ENCODE measurements at places on chromosomes 1 and 21. TPM values are rescaled to one million over a fixed set of nuclear protein-coding genes. Genes with fewer than 3 reads are reported as not detected.

GRCh38 chr1:179251675-179252074 lies 22.2 kb upstream of the ABL2 start:
- DNase-seq, result no peak

DNA sequence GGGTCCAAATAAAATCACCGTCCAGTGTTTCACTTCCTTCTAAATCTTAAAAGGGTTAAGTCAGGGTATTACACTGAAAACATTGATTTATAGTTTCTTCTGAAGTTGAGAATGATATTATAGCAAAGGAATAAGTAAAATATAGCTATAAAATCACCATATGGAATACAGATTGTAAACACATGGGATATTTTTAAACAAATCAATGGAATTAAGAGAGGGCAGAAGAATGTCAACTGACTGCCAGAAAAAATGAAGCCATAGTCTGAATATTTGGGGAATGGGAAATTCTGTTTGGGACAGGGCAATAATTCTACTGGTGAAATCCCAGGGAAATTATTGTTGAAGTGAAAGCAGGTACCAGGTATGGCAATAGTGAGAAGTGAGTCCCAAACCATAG lies 664.6 kb downstream of the NCAM2 start:
- no peak for DNase-seq

DNA sequence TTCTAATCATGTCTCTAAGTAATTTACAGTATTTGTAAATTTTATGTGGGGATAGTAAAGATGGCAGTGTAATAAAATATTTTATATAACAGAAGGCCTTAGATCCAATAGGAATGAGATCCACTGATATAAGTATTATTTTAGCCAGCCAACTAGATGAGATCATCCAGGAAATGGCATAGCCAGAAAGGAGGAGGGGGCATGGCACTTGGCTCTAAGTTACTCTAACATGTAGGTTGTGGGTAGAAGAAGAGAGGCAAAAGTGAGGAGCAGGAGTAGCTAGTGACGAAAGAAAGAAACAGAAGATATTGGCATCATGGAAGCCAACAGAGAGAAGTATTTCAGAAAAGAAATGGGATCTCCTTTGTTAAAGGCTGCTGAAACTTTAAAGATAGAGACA lies 426.1 kb downstream of the PTPRC start:
- DNase-seq, result no peak

DNA sequence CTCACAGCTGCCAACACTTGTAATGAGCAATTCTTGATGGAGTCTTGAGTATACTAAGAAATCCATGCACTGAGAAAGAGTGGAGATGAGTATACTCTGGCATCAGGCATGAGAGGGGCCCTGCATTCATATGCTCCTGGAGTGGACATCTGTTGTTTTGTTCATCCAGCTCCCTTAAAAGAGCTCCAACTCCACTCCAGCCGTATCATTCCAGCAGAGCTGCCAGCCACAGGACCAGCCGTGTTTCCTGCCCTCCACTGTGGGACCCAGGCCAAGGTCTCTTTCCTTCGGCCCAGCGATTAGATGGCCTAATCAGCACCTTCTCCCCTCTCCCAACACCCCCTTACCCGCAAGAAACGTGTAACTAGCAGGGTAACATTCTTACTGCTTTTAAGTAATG lies 144.5 kb downstream of the OMA1 start:
- no peak for DNase-seq

DNA sequence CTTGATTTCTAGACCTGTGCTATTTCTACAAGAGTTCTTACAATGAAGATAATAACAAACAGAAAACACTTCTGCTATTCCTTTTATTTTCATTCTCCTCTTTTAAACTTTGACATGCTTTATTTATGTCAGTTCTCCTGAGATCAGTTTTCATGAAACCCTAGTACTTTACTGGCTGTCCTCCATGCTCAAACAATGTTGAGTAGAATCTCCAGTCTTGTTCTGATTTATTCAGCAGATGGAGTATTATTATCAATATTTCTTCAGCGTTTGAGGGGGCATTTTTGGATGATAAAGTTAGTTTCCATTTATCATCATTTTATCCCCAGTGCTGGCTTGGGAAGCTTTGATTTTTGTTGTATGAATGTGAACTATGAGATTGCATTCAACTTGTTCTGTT lies 85.9 kb upstream of the WARS2 start:
- DNase-seq, result no peak

DNA sequence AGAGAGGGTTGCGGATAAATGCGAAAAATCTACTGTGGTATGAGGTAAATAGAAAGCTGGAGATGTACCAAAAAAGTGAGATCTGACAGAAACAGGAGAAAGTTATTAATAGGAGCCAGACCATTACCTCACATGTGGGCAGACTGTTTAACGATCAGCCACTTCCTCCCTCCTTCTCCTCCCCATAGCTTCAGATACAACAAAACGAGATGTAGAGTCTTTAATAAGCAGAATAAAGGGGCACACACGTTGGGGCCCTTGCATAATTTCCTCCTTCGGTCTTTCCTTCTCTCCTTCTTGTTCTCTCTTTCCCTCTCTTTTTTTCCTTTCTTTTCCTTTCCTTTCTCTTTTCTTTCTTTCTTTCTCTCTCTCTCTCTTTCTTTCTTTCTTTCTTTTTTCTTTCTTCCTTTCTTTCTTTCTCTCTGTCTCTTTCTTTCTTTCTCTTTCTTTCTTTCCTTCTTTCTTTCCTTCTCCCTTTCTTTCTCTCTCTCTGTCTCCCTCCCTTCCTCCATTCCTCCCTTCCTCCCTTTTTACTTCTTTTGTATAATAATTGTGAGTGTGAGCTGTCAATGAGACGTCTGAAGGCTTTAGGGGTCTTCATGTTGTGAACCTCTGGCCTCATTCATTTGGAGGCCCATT lies 242.1 kb downstream of the GRIK1 start:
- no peak for DNase-seq

DNA sequence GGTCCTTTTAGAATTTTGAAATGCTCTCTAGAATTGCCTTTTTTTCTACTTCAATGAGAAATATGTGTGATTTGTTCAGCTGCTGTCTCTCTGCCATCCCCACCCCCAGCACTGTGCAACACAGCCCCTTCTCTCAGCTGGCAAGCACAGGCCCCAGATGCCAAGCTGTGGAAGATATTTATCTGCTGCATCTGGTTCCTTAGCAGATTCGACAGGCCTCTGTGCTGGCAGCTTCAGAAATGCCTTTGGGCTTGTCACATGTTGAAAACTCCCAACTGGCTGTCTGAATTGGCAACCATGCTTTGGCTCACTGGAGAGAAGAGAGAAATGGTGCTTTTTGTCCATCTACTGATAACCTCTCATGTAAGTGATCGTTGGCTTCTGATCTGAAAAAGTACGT lies 206.7 kb upstream of the C1orf87 start:
- DNase-seq, result no peak

DNA sequence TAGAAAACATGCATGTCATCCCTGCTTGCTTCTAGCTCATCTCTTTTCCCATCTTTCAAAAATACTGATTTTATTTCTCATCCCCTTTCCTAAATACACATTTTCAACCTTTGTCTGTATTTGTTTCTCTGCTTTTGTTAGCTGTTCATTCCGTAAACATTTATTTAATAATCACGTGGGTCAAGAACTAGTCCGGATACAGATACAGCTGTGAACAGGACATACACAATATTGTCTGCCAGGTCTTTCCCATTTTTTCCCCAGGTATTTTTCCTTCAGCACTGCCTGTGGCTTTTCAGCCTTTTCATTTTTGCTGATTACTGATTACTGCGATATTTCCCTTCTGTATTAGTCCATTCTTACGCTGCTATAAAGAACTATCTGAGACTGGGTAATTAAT lies 5.7 kb downstream of the PER3 start:
- DNase-seq, result no peak

- DNase-seq, result no peak
Observed at GRCh38 chr1:169163059-169163458, 56.6 kb downstream of the ATP1B1 start.

- DNase-seq, result no peak
Observed at GRCh38 chr1:33743221-33743998, 120.5 kb upstream of the HMGB4 start.

DNA sequence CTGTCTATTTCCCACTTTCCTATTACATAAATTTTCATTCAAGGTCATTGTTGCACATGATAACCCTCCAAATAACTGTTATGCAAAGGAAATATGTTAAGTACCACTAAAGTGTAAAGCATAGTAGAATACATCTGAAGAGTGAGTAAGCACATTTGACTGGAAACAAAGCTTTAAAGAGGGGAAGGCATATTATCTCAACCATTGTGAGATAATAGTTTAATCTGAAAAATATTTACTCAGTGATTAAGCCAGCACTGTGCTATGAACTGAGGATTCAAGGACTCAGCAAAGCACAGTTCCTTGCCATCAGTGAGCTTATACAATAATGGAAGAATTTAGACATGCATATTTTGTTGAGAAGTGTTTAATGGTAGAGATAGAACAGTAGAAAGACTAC lies 127.4 kb downstream of the HMCN1 start:
- DNase-seq, result no peak

- DNase-seq, result no peak
Observed at GRCh38 chr1:83815330-83815729, 183.6 kb downstream of the TTLL7 start.

- no peak for DNase-seq
Observed at GRCh38 chr21:22314963-22315362, 1316.8 kb downstream of the NCAM2 start.

DNA sequence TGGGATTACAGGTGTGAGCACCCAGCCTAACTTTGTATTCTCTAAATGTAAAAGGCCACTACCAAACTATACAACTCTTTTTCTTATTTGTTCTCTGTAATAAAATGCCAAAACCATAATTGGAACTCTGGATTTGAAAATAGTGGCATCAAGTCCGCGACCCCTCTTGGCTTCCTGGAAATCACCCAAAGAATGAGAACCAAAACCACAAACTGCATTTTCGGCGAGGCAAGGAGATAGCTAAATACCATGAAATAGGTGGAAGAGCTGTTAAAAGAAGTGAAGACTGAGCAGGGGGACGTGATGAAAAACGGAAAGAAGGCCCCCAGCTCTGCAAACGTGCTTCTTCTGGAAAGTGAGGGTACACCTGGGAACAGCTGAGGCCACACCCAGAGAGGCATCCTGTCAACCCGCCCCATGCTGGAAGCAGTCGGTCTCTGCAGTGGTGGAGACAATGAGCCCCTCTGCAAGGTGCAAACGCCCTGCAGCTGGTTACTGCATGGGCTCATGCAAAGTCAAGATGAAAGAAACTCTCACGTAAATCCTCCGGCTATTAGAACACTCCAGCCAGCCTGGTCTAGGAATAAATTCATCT lies 22.5 kb downstream of the VPS26C start:
- no peak for DNase-seq

DNA sequence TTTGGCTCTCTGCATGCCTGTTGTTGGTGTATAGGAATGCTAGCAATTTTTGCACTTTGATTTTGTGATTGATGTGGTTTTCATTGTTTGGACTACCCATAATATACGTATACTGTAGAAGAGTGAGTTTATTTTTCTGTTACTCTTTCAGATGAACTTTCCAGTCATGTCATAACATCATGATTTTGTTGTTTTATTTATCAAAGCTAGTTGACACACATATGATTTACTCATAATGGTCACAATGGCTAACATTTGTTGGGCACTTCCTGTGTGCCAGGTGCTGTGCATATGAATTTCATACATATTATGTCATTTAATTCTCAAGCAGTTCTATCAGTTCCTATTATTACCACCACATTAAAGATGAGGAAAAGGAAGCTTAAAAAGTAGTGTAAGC lies 98.1 kb upstream of the GUCA2B start:
- DNase-seq, result no peak

DNA sequence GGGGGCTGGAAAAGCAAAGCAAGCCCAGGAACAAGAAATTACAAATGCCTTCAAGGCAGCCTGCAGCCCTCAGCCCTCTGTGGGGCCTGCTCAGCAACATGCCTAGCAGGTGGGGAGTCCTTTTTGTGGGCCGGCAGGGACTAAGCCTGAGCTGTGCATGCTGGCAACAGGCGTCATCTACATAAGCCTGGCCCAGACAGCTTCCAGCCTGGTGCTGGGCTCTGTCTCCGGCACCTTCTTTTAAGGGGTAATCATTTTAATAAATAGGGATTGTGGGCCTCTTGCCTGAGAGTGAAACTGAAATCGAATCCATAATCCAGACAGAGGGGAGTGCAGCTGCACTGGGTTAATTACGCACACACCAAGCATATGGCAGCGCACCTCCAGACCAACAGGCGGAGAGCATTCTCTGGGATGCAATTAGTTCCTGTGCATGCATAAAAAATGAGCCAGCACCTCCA lies 96.6 kb downstream of the DDX20 start:
- DNase-seq, result peak; percentile 54

DNA sequence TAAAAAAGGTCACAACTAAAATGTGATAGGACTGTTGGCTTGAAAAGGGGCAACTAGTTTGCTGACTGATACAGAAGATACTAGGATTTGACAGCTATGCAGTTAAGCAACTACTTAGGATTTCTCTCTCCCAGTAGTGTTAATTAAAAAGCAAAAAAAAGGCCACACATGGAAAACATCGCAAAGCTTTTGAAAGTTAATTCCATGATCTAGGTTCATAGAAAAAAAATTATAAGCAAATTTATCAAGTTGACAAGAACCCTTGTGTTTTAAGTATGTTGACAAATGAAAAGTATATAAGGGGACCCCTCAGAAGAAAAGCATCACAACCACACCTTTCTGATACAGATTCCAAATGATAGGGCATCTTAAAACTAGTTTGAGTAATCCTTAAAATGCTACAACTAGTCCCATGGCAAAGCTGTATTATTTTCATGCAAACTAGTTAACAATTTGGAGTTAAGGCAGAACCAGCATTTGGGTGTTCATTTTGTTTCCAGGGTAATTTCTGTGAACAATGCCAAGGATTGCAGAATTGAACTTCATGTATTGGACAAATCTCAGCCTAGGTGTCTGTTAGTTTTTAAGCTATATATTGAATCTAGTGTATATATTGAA lies 4.1 kb downstream of the PNRC2 start:
- DNase-seq, result no peak

- peak; percentile 65 for DNase-seq
Observed at GRCh38 chr21:45465105-45465504, 60.1 kb downstream of the COL18A1 start.

DNA sequence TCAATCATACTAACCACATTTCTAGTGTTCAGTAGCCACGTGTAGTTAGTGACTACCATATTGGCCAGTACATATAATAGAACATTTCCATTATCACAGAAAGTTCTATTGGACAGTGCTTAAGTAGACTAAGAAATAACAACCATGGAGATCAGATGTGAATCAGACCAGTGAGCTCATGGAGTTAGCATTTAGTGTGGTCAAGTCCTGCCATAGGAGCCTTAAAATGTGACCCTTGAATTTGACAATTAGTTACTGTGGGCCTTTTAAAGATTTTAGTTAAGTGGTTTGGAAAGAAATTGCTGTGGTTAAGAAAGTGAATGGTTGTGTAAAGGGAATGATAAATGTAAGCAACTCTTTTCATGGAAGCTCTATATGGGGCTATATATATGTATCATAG lies 123.4 kb downstream of the POU2F1 start:
- no peak for DNase-seq

Gene RHBDL2
- 1.2 TPM for total RNA-seq

Gene SLC2A5
- 2.0 TPM for total RNA-seq

Gene PINK1
- 64.8 TPM for total RNA-seq

Gene ATP1A2
- total RNA-seq, result 4.1 TPM

Gene CHRM3
- total RNA-seq, result 1.4 TPM

Gene OR2L3
- not detected for total RNA-seq

Gene KCNQ4
- total RNA-seq, result 10.3 TPM

Gene CFHR3
- total RNA-seq, result 0.38 TPM

Gene FMO1
- total RNA-seq, result 1.0 TPM

Gene TFF2
- total RNA-seq, result not detected

Gene RXFP4
- not detected for total RNA-seq

Gene TEX38
- not detected for total RNA-seq

Gene KCNN3
- 1.9 TPM for total RNA-seq

Gene DEDD
- total RNA-seq, result 35.8 TPM

Gene GBP7
- not detected for total RNA-seq
